ENCODE measurements at places on chromosomes 7 and 10. TPM values are rescaled to one million over a fixed set of nuclear protein-coding genes. Genes with fewer than 3 reads are reported as not detected.

Gene SRGN
- total RNA-seq: 101 TPM

Gene A1CF
- total RNA-seq: not detected

Gene OR2A1
- not detected for total RNA-seq

Gene SLC18A3
- not detected for total RNA-seq

Gene RNF32
- 1.6 TPM for total RNA-seq

Gene UCMA
- not detected for total RNA-seq

Gene ZWINT
- 82.0 TPM for total RNA-seq

Gene TCERG1L
- not detected for total RNA-seq

Gene GJC3
- total RNA-seq: 0.43 TPM
